ENCODE measurements at places on chromosomes 3 and 15.

DNA sequence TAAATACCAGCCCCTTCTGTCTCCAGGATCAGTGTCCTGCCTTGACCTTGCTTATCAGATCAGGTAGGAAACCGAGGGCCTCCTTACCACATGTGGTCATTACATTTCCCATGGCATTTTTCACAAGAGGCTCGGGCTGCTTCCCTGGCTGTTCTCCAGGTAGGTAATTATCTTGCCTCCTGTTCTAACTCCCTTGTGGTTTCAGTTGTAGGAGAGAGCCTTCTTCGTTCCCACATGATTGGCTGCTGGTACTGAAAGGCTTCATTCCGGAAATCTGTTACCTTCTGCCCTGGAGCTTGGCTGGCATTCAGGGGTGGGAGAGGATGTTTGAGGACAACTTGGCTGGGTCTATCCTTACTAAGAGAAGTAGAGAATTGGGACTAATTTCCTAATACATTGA is 46.8 kb upstream of the RORA start:
- DNase-seq, result no peak

GRCh38 chr3:147189016-147189415 is 217.3 kb downstream of the ZIC4 start:
- no peak for DNase-seq

- no peak for DNase-seq
Measured at GRCh38 chr3:38003371-38003816, 12.8 kb downstream of the VILL start.

- DNase-seq, result no peak
Measured at GRCh38 chr15:63030101-63030551, 12.4 kb upstream of the TPM1 start.

GRCh38 chr3:71305231-71306206 is 278.0 kb downstream of the FOXP1 start:
- DNase-seq, result peak; percentile 11

DNA sequence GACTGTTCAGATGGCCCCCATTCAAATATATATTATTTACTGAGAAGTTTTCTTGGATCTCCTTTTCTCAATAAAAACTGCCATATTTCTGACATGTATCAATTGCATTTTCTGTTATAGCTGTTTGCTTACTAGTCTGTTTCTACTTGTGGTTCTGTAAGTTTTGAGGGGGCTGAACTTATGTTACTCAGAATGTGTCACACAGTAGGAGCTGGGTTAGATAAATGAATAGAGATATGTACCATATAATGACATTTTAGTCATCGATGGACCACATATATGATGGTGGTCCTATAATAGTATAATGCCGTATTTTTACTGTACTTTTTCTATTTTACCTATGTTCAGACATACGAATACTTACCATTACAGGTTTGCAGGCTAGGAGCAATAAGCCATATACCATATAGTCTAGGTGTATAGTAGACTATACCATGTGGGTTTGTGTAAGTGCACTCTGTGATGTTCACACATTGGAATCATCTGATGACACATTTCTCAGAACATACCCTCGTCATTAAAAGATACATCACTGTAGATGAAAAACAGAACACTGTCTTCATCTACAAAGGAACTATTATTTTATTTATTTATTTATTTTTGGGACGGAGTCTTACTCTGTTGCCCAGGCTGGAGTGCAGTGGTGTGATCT is 22.3 kb downstream of the PPP4R2 start:
- no peak for DNase-seq

DNA sequence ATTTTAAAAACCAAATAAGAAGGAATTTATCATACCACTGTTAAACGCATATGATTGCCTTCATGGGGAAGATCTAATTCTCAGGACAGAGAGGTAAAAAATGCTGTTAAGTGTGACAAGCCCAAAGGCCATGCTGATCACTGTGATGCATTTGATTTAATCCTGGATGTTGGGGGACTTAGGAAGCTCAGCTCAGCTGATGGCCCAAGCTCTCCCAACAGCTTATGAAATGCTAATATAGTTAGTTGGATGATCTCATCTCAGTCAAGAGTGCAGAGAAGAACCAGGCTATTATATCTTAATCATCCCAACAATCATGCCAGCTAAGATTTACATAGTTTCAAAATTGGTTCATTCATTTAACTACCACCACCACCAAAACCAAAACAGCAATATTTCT is 340.0 kb downstream of the IL20RB start:
- no peak for DNase-seq

DNA sequence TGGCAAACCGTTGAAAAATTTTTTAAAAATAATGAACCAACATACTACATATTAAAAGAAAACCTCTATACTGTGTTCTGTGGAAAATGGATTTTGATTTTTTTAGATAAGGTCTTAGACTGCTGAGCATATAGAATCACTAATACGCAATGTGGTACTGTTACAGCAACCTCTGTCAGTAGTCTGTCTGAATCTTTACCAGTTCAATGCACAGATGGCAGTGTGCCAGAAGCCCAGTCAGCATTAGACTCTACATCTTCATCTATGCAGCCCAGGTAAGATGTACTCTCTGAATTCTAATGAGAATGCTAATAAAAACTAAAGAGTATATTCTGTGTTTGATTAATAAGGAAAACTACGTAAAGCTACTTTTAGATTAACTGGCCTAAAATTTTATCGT is 31.3 kb upstream of the FAH start:
- no peak for DNase-seq

- no peak for DNase-seq
Measured at GRCh38 chr3:64619216-64619615, 68.6 kb downstream of the ADAMTS9 start.

DNA sequence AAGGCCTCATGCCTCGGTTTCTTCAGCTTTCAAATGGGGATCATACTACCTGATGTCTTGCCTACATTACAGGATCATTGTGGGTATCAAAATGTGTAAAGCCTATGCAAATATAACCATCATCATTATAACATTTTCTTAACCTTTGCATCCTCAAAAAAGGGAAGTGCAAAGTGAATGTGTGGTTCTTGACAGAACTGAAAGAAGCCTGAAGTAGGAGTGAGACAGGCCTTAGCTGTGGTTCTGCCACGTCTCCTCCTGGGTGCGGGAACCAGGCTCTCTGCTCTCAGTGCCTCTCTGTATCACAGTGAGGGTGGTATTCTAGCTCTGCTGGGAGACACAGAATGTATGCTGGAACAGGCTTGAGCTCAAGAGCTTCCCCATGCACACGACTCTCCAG is 316.9 kb upstream of the ICE2 start:
- DNase-seq, result no peak

DNA sequence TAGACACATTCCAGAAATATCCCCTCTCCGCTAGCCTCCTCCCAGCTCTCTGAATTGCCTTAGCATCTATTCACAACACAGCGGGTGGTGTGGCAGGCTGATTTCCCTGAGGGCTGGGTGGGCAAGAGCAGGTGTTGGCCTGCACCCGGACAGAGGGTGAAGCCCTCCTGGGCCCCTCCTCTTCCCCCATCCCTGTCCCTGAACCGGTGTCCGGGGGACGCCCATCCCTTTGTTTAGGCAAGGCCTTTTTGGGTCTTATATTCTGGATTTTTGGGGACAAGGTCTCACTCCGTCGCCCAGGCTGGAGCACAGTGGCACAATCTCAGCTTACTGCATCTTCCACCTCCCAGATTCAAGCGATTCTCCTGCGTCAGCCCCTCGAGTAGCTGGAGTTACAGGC is 55.2 kb upstream of the KLHL25 start:
- no peak for DNase-seq

DNA sequence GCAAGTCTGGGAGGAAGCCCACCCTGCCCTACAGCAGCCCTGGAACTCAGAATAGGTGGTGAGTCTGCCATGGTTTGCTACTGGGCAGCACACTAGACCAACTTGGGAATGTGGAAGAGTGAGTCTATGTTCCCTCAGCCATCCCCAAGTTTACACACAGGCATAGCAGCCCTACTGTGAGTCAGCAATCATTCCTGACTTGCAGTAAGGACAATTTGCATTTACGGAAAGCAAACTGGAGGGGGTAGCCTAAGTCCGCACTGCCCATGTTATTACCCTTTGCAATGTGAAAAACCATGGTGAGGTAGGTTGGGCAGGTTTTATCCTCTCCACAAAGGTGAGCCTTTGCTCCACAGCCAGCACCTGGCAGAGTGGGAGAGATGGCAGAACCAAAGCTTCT is 4.6 kb downstream of the TCTA start:
- DNase-seq, result no peak

DNA sequence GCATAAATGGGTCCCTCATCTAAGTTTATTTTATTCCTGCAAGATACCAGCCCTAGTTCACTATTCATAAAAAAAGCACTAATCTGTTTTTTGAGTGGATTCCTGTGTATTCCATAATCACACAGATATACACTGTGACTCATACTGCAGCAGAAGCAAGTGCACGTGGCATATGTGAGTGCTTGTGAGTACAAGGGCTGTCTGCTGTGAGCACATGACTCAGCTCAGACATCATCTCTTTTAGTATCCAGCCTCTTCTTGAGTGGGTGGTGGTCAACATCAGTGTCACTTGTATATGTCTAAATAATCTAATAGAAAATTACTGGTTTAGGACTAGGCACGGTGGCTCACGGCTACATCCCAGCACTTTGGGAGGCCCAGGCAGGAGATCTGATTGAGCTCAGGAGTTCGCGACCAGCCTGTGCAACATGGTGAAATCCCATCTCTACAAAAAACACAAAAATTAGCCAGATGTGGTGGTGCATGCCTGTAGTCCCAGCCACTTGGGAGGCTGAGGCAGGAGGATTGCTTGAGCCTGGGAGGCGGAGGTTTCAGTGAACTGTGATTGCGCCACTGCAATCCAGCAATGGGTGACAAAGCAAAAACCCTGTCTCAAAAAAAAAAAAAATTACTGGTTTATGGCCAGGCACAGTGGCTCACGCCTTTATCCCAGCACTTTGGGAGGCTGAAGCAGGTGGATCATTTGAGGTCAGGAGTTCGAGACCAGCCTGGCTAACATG is 49.8 kb downstream of the NIPA2 start:
- peak; percentile 60 for DNase-seq

- DNase-seq, result peak; percentile 55
Measured at GRCh38 chr3:159929171-159930141, 59.2 kb upstream of the IL12A start.

DNA sequence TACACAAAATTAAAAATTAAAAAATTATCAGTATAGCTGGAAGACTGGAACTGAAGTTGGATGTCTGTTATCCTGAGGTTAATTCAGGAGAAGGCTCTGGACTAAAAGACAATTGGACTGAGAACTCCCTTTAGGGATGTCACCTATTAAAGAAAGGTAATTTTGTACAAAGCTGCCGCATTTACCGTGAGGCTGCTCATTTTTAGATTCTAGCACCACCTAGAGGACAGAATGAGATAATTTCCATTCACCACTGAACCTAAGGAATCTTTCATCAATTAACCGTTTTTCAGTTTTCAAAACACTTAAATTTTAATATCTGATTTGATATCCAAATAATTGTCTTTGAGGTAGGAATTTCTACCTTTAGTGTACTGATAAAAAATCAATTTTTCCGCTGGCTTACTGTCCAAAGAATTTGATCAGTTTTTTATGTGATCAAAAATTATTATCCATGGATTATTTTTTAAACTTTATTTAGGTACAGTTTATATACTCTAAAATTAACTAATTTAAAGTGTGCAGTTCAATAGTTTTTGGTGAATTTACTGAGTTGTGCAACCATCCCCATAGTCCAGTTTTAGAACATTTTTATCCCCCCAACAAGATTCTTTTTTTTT is 106.7 kb upstream of the TNIK start:
- DNase-seq, result peak; percentile 22

- peak; percentile 59 for DNase-seq
Measured at GRCh38 chr3:137105277-137105977, 147.6 kb downstream of the IL20RB start.

DNA sequence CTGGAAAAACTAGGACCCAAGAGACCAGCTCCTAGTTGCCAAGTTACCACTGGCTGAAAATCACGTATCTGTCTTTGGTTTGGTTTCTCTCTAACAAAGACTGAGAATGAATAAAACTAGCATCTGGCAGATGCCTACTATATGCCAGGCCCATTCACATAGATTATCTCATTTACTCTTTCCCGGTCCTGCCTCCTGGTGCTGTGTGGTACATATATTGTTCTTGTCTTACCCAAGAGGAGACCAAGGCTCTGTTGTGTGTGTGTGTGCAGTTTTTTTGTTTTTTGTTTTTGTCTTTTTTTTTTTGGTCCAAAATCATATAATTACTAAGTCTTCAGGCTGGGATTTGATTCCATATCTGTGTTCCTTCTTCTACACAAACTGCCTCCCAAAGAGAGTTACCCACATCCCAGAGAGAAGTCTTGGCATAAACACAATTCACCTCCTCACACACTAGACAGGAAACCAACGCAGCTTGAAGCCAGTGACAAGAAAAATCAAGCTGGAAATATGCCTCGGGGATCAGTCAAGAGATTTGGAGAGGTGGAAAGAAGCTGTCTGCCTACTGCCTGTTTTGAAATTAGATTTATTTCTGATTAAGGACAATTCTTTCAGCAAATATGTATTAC is 891 bp downstream of the AHSG start:
- DNase-seq, result peak; percentile 31

GRCh38 chr3:98525494-98525893 is 2.8 kb upstream of the CLDND1 start:
- DNase-seq, result no peak

GRCh38 chr15:92226020-92226612 is 167.6 kb upstream of the ST8SIA2 start:
- DNase-seq, result no peak

GRCh38 chr15:35256551-35256950 is 171.5 kb upstream of the NANOGP8 start:
- DNase-seq, result no peak

GRCh38 chr3:31180274-31180673 is 285.8 kb upstream of the GADL1 start:
- no peak for DNase-seq

All from astrocyte of the cerebellum (primary cell).